Mucosa of gallbladder (tissue), 1 donor: ENCODE measurements at places on chromosomes 3 and 15. TPM values are rescaled to one million over a fixed set of nuclear protein-coding genes. Genes with fewer than 3 reads are reported as not detected.
A peak's percentile ranks its signal among the peaks of the same experiment; 100 is the strongest.

The GNAT1 gene
- not detected for total RNA-seq

The PRKCD gene
- 103 TPM for total RNA-seq

GRCh38 chr15:76730262-76730661, 174.9 kb downstream of the SCAPER start:
- no peak for DNase-seq

GRCh38 chr15:52295421-52296001, at the start of gene MYO5C:
Gene MYO5C, minus strand, starts transcription at chr15:52295804. Its CDS starts 168 bp downstream, at chr15:52295636.
- DNase-seq = peak; percentile 87
